Natural killer cell treated with Interleukin-12 subunit alpha and Interleukin-12 subunit beta and Interleukin-15 and Interleukin-18, amount 100 ng/mL, for 72 hours (primary cell): ENCODE measurements at places on chromosomes 6 and 20.

DNA sequence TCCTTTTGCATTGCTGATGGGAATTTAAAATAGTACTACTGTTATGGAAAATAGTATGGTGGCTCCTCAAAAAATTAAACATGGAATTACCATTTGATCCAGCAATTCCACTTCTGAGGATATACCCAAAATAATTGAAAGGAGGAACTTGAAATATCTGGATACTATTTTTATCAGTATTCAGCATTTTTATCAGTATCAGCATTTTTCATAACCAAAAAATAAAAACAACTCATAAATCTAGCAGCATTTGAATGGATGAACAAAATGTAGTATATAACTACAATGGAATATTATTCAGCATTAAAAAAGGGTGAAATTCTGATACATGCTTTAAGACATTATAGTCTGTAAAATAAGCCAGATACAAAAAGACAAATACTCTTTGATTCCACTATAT, 763.4 kb upstream of the MAN1A1 start:
- no peak for DNase-seq

DNA sequence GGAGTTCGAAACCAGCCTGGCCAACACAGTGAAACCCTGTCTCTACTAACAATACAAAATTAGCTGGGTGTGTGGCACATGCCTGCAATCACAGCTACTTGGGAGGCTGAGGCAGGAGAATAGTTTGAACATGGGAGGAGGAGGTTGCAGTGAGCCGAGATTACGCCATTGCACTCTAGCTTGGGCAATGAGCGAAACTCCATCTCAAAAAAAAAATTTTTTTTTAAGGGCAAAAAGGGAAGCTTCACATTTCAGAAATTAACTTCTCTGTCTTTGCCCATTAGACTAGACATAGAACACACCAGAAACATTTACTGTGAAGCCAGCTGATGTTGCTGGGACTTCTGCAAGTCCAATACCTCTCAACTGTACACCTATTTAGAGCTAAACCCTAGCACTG, 90.8 kb upstream of the HDAC2 start:
- no peak for DNase-seq

GRCh38 chr6:6694368-6694780, 105.9 kb downstream of the LY86 start:
- no peak for DNase-seq

DNA sequence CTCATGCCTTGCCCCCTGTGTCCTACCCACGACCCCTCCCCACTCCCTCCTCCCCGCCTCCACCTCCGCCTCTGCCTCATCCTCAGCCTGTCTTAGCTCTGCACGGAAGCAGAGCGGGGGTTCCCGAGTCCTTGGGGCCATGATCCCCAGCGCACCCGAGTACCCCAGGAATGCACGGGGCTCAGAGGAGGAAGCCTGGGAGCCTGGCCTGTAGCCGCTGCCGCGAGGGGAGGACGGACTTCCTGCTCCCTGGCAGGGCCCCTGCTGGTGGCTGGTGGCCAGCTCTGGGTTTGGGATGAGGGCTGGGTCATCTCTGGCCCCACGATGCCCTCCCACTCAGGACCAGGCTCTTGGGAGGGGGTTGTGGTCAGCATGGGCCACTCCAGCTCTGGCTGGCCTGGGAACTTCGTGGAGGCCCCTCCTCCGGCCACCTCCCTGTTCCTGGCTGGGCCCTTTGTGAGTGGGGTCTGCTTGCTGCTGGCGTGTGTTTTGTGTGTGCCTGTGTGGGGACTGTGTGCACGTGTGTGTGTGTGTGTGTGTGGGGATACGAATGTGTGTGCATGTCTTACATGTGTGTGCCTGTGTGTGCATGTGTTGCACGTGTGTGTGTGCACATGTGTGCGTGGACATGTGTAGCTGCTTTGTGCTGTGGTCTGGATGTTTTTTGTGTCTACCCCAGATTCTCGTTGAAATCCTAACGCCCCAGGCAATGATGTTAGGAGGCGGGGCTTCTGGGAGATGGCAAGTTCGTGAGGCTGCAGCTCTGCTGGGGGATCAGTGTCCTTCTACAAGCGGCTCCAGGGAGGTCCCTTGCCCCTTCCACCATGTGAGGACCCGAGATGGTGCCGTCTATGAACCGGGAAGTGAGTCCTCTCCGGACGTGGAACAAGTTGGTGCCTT, 1.3 kb upstream of the RBBP8NL start:
- no peak for DNase-seq

DNA sequence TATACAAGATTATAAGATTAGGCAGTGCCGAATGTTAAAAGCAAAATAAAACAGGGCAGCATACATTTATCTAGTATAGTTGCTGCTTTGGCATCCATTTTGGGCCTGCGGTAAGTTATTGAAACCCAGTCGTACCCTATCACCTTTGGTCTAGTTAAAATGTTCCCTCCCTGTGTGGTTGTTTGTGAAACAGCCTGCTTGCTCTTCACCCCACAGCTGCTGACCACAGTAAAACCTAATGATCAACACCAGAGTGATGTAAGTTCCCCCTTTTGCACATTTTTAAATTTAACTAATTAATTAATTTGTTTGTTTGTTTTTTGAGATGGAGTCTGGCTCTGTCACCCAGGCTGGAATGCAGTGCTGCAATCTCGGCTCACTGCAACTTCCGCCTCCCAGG, 50.3 kb upstream of the TXNDC5 start:
- DNase-seq: no peak

GRCh38 chr20:38075161-38075998, 41.8 kb downstream of the RPRD1B start:
- no peak for DNase-seq

- no peak for DNase-seq
Observed at GRCh38 chr6:113276601-113277000, 580.5 kb upstream of the MARCKS start.

DNA sequence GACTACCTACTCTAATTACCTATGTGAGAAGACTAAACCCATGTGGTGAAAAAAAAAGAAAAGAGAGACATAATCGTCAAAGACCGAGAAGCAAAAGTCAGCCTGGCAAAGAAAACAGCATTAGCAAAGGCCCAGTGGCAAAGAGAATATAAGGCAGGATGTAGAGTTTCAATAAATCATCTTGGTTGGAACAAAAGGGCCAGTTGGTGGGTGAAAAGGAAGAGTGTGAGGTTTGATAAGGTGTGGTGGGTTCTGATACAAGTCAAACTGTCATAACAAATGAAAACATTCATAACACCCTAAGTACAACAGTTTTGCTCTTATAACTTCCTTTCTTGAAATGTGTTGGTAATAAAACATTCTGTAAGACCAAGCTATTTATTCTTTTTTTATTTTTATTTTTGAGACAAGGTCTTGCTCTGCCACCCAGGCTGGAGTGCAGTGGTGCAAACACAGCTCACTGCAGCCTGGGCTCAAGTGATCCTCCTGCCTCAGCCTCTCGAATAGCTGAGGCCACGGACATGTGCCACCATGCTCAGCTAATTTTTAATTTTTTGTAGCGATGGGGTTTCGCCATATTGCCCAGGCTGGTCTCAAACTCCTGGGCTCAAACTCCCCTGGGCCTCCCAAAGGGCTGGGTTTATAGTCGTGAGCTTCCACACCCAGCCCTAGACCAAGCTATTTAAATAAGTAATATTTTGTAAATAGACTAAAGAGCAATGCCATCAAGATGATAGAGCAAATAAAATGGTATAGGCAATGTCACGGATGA, 18.9 kb upstream of the GTF3C6 start:
- DNase-seq: no peak

GRCh38 chr6:161598896-161599295, 325.0 kb upstream of the AGPAT4 start:
- no peak for DNase-seq

DNA sequence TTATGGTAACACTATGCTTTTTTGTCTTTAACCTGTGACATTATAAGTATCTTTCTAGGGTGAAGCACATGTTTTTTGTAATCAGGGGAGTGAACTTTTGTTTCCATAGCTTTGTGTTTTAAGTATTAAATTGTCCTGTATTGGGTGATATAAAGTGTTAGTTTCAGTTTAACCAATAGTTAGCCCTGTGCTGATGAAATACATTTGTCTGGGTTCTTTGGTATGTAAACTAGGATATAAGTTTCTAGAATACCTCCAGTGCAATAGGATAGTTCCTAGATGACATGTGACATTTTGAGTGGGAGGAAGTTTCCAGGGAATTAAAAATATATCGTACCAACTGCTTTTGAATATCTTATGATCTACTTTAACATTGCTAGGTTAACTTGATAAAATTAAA, 611.0 kb upstream of the MARCKS start:
- no peak for DNase-seq

DNA sequence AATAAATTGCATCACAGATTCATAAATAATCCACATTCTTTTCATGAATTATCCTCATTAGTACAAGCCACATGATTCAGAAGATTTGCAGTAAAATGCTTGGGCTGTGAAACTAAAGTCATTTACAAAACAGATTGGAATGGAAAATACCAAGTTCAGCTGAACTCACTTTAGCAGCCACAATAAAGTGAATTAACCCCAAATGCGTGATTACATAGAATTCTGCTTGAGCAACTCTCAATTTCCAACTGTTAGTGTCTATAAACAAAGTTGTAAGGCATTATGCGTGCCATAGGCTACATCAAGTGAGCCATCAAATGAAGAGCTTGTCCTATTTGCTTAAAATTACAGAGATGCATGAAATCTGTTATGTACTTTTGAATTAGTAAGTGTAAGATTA, 60.4 kb upstream of the GFRAL start:
- DNase-seq: no peak

DNA sequence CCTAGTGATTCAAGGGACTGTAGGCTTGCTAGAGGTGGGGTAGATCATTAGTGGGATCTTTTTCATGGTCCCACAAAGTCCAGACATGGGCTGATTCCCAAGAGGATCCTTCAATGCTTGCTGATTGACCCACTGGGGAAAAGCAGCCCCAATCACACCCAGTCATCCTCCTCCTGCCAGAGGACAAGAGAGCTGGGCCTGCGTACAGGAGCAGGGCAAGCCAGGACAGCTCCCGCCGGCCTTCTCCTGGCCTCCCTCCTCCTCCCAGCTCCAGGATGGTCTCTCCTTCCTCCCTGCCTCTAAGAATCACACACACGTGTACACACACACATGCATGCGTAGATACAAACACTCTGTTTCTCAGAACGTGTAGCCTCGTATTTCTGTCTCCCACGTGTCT, 27.0 kb downstream of the KCNK15 start:
- DNase-seq: no peak

GRCh38 chr6:88985901-88986300, 22.5 kb upstream of the RNGTT start:
- DNase-seq: no peak

DNA sequence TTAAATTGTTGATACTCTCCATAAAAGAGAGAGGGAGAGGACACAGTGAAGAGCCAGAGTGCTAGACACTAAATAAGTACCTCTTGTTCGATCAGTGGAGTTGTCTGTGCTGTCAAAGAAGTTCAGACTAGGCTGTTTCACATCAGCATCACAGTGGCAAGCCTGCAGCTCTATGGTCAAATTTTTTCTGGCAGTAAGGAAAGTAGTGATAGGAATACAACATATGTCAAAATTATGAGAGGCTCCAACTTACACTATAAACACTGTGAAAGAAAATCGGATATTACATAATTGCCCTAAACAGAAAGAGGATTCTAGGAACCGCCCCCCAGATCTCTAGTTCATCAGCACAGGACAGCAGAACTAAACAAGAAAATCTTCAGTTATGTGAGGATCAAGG, 23.1 kb downstream of the DNAH8 start:
- no peak for DNase-seq

- DNase-seq: no peak
Observed at GRCh38 chr6:118509009-118509617, 39.0 kb upstream of the PLN start.

DNA sequence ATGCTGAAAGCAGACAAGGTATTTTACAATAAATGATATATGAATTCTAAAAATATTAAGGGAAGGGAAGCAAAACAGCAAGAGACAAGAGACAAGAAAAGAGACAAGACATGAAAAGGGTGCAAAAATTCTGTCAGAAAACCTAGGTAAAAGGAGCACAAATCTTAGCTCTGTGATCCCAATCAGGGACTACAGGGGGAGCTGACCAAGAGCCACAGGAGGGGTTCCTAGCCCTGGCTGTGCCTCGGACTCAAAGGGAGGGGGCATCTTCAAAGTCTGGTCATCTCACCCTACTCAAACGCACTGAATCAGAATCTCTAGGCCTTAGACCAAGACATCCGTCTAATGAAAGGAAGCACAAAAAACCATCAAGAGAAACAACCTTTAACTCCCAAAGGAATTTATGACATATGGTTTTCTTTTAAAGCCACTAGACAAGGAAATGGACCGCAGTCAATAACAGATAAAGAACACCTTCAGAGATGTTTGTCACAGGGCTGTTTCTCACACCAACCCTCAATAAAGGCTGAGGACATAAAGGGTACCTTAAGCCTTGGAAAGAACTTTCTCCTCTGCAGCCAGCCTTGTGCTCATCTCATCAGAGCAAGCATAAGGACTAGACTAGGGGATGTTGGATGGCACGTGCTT, 130.4 kb upstream of the CDYL start:
- DNase-seq: no peak
